Effector memory CD4-positive, alpha-beta T cell (primary cell): ENCODE measurements at places on chromosomes 5 and 9.

DNA sequence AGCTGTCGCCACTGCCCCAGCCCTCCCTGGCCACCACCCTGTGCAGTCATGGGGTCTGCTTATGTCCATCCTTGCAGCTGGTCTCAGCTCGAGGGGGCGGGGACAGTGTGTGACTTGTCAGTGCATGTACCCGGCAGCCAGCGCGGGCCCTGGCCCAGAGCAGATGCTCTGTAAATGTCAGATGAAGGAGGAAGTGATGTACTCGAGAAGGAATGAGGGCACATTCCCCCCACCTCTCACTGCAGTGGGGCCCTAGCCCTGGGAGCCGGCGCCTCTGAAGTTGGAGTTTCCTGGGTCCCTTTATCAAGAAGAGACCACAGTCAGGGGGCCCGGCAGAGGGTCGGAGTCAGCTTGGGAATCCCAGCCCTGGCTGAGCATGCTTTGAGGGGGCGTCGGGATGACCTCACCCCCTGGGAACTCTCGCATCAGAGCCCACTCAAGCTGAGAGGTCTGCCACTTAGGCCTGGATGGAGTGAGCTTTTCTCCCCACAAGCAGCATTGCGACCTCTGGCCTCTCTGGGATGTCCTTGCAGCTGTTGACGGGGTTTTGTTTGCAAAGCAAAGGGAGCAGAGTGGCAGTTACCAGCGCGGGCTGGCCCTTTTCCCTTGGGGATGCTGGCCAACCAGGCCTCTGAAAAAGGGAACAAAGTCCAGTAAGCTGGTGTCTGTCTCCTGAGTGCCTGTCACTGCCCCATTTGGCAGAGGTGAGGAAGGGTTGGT, 19.0 kb downstream of the NEURL1B start:
- DNase-seq, result no peak

GRCh38 chr5:80977764-80978163, 17.6 kb downstream of the RASGRF2 start:
- no peak for DNase-seq

DNA sequence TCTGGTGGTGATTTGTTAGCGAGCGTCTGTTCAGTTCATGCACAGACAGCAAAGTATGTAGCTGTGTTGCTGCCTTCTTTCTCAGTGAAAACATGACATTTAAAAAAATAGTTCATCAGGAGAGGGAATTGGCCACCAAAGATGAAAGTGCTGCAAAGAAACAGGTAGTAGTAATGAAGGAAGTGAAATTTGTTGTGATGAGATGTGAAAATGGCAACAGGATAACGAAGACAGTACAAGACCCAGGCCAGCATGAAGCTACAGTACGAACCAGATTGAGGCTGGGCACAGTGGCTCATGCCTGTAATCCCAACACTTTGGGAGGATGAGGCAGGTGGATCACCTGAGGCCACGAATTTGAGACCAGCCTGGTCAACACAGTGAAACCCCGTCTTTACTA, 136.0 kb downstream of the SMARCA2 start:
- no peak for DNase-seq

DNA sequence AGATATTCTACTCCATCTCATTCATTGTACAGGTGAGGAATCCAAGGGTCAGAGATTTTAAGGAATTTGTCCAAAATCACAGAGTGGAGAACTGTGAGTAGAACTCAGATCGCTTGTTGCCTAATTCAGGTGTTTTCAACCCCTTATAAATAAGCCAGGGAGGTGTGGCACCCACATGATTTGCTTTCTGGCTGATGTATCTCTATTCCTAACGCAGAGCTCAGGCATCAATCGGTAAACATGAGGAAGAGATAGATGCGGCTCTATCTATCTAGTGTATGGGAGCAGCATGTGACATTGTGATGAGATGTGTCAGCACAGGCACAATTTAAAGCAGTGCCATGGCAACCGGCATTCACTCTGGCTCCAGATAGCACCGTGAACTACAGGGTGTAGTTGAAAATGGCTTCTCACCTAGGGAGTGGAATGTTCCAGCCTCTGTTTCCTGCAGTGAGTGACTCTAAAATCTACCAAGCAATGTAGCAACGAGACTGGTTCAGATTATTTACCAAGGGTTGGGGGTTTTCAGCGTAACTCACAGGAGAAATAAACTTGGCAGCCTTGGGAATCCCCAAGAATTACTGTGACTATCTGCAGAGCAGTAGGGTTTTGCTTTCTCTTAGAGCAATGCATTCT, 53.4 kb upstream of the SUB1 start:
- DNase-seq, result peak; percentile 27

GRCh38 chr5:176154821-176155220, 83.4 kb upstream of the SIMC1 start:
- DNase-seq, result no peak

- no peak for DNase-seq
Observed at GRCh38 chr9:12684974-12685373, 8.2 kb upstream of the TYRP1 start.

DNA sequence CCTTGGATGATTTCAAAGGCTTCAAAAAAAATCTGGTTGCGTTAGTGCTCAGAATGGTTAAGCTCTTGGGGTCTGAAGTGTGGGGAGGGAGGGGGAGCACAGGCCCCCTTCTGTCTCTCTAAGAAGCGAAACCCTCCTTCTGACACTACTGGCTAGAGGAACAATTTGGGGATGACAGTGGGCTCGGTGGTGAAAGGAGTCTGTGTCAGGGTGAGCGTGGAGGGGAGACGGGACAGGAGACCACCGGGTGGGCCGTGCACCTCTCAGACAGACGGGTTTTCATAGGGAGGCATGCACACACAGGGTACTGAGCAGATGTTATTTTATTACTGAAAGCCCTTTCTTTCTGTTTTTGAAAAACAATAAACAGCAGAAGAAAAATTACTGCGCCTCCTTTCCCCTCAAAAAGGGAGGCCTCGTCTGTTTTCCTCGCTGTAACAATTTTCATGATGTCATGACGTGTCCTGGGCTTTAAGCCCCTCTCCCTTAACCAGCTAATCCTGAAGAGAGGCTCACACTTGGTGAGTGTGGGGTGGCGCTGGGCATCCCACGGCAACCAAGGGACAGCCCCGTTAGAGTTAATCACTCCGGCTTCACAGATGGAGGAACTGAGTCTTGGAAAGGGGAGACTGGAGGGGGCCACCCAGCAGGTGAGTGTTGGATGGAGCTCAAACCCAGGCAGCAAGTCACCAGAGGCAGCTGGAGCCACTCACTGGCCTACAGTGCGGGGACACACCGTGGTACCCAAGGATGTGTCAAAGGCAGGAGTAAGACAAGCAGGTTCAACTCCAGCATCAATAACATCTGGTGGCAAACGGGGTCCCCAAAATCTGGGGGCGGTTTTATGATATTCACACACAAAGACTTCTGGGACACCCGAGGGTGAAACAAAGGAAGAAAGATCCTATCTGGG, 53.4 kb downstream of the PTCH1 start:
- DNase-seq, result no peak

- no peak for DNase-seq
Observed at GRCh38 chr5:116626272-116626723, 51.7 kb upstream of the SEMA6A start.

DNA sequence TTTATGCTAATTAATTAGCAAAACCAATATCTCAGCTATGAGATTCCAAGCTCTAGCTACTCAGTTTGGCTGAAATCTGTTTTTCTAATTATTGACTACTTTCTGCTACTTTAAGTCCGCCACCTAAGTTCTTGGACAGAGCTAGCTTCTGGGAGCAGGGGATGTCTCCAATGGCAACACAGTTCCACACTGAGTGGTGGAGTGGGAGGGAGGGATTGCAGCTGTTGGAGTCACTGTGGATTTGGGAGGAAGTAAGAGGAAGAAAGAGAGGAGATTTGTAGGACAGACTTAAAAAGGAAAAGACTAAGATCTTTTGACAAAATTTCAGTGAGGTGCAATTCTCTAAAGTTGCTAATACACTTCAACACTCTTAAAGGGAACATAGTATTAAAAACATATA, 450.8 kb downstream of the NFIB start:
- DNase-seq, result no peak

- DNase-seq, result no peak
Observed at GRCh38 chr9:117739624-117740347, 35.6 kb downstream of the TLR4 start.
